ENCODE measurements at places on chromosomes 6 and 20.
A peak's percentile ranks its signal among the peaks of the same experiment; 100 is the strongest.

DNA sequence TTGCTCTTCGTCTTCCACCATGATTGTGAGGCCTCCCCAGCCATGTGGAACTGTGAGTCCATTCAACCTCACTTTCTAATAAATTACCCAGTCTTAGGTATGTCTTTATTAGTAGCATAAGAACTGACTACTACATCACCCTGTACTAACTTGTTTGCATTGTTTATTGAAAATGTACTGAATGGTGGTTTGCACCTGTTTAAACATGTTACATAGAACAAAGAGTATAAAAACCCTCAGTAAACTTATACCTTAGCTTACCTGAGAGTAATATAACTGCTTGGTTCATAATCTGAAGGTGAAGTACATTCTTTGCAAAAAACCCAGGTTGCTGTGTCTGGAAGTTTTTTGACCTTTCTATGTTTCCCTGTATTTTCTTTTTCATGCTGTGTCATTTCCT, 777.8 kb downstream of the TBC1D32 start:
- no peak for DNase-seq

- DNase-seq, result no peak
Observed at GRCh38 chr6:163327165-163327880, 87.2 kb upstream of the QKI start.

GRCh38 chr6:159463119-159463829, 229.8 kb downstream of the SOD2 start:
- DNase-seq, result no peak

GRCh38 chr6:20153194-20153593, 59.1 kb downstream of the MBOAT1 start:
- DNase-seq, result no peak

- DNase-seq, result no peak
Observed at GRCh38 chr6:44614396-44614795, 226.9 kb downstream of the CDC5L start.

DNA sequence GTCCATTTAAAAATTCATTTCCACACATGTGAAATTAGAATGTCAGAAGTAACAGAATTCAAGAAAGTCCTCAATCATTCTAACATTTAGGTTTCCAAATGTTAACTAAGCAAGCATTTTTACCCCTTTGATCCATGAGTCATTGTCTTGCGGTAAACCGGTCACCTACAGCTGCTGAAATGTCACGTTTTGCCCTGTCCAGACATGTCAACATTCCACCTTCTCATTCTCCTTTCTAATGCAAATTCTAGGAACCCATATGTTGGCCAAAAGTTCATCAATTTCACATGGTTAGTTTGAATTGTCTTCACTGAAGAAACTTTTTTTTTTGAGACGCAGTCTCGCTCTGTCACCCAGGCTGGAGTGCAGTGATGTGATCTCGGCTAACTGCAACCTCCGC, 117.2 kb downstream of the IPCEF1 start:
- DNase-seq, result no peak

DNA sequence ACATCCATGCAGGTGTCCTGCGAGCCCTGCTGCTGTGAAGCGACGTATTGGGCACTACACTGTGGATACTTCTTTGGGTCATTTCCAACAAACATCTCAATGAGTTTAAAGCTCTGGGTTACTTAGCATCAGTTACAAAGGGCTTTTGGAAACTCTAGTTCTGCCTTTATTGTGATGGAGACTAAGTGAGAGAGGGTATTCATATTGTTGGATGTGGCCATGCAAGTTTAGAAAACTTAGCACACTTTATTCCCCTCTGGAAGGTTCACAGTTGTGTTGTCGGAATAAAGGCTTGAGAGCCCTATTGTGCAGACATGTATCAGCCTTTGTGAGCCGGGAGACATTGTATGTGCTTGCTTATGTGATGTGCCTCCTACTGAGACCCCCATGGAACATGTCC, 22.1 kb downstream of the DUSP22 start:
- no peak for DNase-seq

DNA sequence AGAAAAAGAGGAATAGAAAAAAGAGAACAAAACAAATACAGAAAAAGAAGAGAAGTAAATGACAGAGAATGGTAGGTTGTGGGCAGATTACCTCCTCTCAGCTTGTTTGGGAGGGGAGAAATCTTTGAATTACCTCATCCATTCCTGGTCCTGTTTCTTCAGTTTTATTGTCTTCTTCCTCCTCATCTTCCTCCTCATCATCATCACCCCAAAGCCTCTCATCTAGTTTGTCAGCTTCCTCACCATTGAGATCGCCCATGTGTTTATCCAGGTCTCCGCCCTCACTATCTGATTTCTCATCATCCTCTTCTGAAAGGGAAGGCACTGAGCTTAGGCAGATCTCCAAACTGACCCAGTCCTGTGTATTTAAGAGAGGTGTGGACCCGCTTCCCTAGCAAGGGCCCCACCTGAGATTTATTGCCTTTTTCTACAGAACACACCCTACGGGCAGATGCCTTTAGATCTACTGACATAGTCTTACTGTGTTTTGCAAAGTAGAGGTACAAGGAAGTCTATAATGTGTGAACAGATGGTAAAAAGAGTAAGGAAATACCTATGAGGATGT, 24.2 kb upstream of the LYRM2 start:
- no peak for DNase-seq

DNA sequence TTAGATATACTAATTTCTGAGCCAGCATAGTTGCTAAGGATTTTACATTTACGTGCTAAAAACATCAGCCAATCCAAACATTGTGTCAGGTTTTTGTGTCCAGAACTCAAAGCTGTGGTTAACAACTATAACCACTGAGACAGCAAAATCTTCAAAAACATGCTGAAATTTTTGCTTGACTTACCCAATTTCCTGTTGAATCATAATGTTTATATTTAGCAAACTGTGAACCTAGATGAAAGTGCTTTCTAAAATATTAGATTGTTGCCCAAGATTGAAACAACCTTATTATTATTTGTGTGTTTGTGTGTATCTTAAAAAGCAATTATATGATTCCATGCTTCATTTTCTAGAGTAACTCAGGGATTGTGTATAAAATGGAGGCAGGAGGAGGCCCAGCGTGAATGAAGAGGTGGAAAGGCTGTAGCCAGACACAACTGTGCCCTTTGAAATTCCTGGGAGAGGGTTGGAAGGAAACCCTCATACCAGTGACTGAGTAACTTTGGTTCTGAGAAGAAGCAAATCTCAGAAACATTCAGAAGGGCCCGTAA, 48.0 kb downstream of the ARMC2 start:
- DNase-seq, result peak; percentile 97

- no peak for DNase-seq
Observed at GRCh38 chr6:111283707-111284106, 196.4 kb downstream of the SLC16A10 start.

- peak; percentile 38 for DNase-seq
Observed at GRCh38 chr20:52676283-52676995, 295.7 kb upstream of the TSHZ2 start.

All from CD14-positive monocyte (primary cell).